Stimulated activated CD4-positive, alpha-beta T cell treated with anti-CD3 and anti-CD28 coated beads, Interleukin-4, amount 100 ng/mL, for 1 hour (primary cell): ENCODE measurements at places on chromosomes 7 and 10.

- DNase-seq = no peak
Measured at GRCh38 chr7:149415391-149416071, 45.3 kb downstream of the ZNF777 start.

- no peak for DNase-seq
Measured at GRCh38 chr7:155798673-155799439, 13.4 kb downstream of the SHH start.

- DNase-seq = no peak
Measured at GRCh38 chr10:6607778-6608177, 27.7 kb upstream of the PRKCQ start.

DNA sequence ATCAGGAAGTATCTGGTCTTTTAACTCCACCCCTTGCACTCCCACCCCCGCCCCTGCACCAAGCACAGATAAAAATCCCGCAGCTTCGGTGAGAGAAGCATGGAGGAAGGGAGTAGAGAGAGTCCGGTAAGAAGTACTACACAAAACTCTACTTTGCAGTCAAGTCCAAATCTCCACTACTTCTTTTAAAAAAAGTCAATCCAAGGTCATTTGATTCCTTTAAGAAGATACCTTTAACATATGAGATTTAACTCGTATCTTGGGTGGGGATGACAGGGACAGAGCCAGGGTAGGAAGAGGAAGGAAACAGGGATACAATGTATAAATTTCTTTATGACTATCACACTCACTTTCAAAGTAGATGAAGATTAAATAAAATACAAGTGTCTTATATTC is 132.1 kb downstream of the NRBF2 start:
- DNase-seq = no peak

GRCh38 chr7:33798686-33799325 is 106.5 kb upstream of the BMPER start:
- no peak for DNase-seq

DNA sequence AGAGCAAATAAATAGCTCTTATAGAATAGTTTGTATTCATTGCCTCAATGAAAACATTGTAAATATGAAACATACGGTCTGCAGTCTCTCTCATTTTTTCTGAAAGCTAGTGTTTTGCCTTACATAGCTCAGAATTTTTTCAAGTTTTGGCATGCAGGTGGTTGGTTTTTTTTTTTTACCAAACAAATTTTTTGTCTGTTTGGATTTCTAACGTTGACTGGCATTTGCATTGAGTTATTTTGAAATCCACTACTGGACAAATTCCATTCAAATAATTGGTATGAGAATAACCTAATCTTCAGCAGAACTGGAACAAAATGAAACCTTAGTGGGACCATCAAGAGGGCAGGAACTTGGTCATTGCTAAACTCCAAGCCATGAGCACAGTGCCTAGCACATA is 107.6 kb upstream of the SAMD8 start:
- no peak for DNase-seq

DNA sequence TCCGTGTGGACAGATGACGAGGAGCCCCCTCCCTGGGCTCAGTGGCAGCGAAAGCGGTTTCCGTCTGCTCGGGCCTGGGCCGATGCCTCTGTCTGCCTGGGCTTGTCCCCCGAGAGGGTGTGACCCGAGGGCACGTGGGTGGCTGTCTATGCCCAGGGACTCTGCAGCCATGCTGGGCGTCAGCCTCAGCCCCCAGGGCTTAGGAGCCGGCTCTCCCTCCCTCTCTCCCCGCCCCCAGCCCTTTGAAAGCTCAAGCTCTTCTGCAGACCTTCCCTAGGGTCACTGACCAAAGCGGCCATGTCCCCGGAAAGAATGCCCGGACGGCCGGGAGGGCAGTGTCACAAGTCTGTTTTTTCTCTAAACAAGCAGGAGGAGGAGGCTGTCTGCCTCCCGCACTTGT is 7.1 kb downstream of the MICALL2 start:
- no peak for DNase-seq

DNA sequence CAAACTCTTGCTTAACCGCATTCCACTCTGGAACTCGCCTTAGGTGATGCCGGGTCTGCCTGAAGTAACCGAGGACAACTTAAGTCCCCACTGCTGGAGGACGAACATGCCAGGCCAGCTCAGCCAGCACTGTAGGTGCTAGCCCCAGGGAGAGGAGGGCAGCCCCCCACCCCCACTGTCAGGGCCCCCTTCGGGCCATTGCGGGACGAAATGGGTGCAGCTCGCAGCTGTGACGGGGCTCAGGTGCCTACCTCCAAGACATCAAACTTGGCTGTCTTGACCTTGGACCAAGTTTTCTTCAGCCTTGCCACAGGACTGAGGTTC is 60.4 kb downstream of the CSGALNACT2 start:
- no peak for DNase-seq

DNA sequence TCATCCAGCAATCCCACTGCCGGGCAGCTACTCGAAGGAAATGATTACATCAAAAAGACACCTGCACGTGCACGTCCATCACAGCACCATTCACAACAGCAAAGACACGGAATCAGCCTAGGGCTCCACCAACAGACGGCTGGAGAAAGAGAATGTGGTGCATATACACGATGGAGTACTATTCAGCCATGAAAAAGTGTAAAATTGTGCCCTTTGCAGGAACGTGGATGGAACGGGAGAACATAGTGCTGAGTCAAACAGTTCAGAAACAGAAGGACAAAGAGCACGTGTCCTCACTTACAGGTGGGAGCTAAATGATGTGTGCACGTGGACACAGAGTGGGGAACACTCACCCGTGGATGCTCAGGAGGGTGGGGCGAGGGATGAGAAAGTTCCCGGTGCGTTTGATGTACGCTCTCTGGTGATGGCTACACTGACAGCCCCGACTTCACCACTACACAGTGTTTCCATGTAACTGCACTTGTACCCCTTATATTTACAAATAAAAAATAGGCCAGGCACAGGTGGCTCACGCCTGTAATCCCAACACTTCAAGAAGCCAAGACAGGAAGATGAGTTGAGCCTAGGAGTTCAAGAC is 92.0 kb downstream of the PDGFA start:
- DNase-seq = no peak
